ENCODE measurements at places on chromosomes 1 and 21. TPM values are rescaled to one million over a fixed set of nuclear protein-coding genes. Genes with fewer than 3 reads are reported as not detected.

KCTD3 gene
- 52.0 TPM for total RNA-seq

MX2 gene
- total RNA-seq: not detected

FYB2 gene
- not detected for total RNA-seq

PCSK9 gene
- total RNA-seq: 23.7 TPM

TDRD5 gene
- not detected for total RNA-seq

NTNG1 gene
- 1.3 TPM for total RNA-seq

KCNN3 gene
- 0.84 TPM for total RNA-seq

FALEC gene
- total RNA-seq: 1.2 TPM

CD1C gene
- not detected for total RNA-seq

DLGAP3 gene
- 5.0 TPM for total RNA-seq

OR14K1 gene
- total RNA-seq: not detected

Measured in neural crest cell (in vitro differentiated cells).